ENCODE measurements at places on chromosomes 5 and 9.
A peak's percentile ranks its signal among the peaks of the same experiment; 100 is the strongest.

DNA sequence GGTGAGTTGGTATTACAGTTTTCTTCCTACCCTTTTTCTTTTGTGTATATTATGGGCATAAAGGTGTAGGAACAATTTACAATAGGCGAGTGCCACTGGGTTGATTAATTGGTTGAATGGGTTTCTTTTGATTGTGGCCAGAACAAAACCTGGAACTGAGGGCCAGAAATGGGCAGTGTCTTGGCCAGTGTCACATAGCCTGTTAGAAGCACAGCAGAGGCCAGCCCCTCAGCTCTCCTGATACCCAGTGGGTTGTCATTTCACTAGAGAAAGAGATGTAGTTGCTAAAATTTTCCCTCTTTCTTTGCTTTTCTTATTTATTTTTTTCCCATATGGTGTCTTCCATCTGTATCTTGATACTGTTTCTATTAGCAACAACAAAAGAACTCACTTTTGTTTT is 38.8 kb upstream of the SEMA6A start:
- no peak for DNase-seq

DNA sequence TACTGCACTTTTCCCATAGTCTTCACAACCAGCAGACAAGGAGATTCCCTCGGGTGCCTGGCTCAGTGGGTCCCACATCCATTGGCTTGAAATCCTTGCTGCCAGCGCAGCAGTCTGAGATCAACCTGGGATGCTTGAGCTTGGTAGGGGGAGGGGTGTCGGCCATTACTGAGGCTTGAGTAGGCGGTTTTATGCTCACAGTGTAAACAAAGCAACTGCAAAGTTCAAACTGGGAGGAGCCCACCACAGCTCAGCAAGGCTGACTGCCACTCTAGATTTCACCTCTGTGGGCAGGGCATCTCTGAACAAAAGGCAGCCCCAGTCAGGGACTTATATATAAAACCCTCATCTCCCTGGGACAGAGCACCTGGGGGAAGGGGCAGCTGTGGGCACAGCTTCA is 512.3 kb upstream of the MPDZ start:
- no peak for DNase-seq

GRCh38 chr5:6715758-6716628 is 2.8 kb downstream of the TENT4A start:
- peak; percentile 6 for DNase-seq

GRCh38 chr9:22041775-22042174 is 32.7 kb upstream of the CDKN2B start:
- no peak for DNase-seq

DNA sequence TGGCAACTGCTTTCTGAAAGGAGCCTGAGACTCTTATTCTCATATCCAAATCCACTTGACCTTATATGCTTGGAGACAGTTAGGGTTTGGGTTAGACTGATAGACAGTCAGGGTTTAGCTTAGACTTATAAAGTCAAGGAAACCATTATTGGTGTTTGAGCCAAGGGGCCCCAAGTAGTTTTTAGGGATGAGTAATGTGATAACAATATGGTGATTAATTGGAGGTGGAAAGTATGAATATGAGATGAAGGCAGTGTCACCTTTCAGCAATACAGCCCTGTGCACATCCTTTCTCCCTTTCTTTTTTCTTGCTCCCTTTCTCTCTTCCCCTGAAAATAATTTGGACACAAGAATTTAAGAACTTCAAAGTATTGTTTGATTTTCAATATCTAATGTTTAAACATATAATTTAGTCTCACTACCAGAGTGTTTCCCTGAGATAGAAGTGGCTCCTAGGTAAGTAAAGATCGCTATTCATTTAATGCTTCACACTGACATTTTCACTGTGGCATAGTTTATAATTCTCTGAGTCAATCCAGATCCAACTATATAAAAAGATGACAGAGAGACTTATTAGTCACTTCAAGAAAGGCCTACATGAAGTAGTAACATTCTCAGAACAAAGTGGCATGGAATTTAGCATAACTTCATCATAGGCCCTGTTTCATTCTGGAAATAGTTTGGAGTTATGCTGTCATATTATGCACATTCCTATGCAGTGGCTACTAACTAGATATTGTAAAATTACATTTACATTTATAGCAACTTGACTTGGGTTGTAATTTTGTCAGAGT is 200.8 kb downstream of the CHSY3 start:
- DNase-seq, result no peak

DNA sequence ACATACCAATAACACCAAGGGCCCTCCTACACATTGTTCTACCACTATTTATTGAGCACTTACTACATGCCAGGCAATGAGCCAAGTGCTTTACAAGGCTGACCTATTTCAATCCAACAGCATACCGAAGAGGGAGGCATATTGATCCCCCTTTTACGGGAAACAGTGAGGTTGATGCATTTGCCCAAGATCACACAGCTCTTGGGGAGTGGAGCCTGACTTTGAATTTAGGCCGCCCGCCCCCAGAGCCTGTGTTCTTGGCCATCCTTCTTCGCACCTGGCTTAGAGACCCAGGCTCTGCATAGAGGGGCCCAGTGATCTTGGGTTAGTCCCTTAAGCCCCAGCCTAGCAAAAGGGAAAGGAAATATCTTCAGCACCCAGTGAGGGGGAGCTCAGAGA is 158.1 kb upstream of the IER5L start:
- no peak for DNase-seq

DNA sequence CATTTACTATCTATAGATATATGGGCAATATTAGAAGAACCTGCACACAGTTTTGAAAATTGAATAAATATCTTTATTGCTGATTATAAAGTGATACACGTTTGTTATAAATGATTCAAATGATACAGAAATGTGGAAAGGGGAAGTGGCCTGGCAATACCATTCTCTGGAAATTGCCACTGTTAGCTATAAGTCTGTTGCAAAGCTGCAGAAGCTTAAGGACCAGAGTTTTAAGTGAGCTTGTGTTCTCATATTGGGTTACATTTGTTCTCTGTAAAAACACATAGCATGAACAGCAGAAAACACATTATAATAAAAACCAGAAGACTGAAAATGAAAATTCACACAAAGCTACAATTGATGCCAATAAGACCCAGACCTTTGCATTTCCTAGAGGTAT is 59.6 kb downstream of the RASGRF2 start:
- DNase-seq, result no peak

DNA sequence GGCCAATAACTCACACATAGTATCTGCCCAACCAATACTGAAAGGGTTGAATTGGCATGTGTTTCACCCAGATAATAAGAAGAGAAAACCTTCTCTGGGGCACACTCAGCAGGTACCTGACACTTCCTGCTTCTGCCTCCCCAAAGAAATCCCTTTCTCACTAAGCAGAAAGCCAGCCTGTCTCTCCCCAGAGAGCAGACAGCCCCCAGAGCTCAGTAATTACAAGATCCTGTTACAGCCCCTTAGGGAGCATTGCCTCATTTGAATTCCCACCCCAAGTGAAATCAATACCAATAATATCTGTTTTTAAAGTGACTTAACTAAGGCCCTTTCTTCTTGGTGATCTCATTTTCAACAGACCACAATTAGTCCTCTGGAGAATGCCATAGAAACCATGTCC is 38.5 kb upstream of the FOXI1 start:
- no peak for DNase-seq

DNA sequence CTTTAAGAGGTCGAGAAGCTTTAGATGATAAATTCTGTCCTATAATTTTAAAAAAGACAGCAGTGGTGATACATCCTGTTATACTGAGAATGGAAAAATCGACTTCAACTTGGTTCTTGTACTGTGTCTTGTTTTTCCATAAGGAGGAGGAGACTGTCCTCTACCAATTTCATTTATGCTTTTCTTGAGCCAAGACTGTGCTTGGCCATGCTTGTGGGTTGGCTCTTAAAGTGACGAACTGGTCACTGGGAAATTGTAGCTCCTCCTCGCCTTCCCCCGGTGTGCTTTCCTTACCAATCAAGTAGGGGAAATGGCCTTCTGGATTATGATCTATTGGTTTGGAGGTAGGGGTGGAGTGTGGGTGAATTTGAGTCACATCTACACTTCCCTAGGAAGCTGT is 67.1 kb upstream of the HSPB3 start:
- DNase-seq, result no peak

DNA sequence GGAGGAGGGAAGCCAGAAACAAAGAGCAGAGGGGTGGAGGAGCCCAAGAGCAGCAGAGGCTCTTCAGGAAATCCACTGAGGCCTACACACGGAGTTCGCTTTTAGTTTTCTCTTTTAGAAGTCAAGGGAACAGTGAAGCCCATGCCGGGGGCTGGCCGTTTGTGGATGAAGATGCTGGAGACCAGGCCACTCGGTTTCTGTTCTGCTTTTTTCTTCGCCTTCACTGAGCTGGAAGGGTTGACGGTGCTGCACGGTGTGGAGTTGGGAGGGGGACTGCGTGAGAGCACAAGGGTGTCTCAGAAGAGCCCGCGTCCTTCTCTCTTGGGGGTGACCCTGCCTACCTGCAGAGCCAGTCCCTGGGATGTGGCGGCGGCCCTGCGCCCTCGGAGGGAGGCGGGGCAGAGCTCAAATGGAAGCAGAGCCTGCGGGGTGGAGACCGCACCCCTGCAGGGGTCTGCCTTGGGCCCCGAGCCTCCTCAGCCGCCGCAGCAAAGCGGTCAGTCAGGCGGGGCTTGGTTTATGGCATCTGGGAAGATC is 68.5 kb upstream of the CACNA1B start:
- no peak for DNase-seq

GRCh38 chr9:77375956-77376532 is 198.7 kb downstream of the VPS13A start:
- no peak for DNase-seq

DNA sequence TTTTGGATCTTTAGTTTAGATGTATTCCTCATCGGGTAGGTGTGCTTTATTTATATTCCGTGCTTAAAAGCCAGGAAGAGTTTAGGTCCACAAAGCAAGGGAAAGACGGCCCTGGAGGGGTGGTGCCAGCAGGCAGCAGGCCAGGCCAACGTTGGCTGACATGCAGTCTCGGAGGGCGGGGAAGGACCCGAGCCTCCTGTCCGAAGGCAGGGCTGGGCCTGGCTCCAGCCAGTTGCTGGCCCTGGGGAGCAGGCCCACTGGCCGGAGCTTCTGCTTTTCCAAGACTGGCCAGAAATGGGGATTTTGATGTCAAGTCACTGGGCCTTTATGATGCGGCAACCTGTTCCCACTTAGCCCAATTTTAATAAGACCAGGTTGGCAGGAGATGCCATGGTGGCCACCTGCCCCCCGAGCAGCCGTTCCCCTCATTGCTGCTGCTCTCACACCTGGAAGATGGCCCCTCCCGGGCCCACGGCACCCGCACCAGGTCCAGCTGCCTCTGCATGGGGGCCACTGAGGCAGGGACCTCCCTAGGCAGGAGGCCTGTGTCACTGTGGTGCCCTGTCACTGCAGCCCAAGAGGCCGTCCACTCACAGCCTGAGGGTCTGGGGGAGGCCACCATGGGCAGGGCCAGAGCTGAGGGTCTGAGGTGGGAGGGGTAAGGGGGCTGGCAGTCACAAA is 23.2 kb downstream of the LPCAT1 start:
- DNase-seq, result no peak

- DNase-seq, result no peak
Observed at GRCh38 chr9:98811051-98811650, 3.7 kb downstream of the GALNT12 start.

GRCh38 chr9:127991757-127992274 is 11.0 kb upstream of the EEIG1 start:
- DNase-seq, result no peak

DNA sequence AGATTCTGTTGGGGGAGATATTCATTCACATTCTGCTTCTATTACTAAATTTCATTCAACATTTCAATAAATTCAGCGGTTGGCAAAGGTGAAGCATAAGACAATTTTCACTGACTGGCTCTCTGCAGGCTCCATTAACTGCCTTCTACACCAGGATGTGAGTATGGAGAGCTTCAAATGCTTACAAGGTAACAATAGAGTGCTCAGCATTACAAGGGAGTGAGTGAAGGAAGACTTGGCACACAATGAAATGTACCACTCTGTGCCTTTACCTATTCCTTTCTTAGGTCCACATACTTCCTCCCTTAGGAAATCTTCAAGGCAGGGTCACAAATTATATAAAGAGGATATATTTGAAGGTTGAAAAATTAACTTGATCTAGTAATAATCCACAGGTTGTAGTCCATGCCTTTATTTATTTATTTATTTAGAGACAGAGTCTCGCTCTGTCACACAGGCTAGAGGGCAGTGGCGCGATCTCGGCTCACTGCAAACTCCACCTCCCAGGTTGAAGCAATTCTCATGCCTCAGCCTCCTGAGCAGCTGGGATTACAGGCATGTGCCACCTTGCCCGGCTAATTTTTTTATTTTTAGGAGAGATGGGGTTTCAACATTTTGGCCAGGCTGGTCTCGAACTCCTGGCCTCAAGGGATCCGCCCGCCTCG is 76.6 kb upstream of the FAM169A start:
- DNase-seq, result no peak

DNA sequence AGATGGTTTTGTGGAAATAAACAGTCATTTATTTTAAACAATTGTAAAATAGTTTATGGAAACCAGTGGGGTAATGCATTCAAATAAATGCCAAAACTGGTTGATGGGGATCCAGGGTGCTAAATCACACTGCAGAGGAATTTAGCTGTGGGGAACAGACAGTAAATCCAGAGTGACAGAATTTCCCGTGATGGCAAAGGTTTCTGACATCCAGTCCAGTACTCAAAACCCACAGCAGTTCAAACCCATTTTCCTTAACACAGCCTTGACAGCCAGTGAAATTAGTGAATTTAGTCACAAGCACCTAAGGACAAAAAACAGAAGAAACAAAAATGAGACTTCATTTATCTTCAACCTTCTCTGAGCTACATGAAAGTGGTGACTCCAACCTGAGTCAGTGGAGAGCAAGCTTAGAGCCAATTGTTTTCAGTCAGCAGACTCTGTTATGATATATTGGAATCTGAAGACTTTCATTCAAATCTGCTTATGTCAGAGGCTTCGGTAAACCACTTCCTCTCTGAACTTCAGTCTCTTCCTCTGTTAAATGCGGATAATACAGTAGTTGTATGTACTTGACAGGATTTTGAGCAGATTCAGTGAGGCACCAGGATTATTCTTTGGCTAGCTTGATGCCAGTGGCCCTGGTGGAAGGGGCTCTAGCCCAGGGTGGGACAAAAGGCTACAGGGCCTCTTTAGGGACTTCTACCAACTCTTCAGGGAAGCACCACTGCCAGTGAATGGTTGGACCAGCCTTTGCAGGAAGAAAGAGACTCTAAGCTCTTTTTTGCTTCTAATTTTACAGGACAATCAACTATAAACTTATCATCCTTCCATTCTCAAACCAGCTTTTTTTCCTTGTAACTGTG is 185.3 kb downstream of the MAPKAP1 start:
- peak; percentile 63 for DNase-seq

DNA sequence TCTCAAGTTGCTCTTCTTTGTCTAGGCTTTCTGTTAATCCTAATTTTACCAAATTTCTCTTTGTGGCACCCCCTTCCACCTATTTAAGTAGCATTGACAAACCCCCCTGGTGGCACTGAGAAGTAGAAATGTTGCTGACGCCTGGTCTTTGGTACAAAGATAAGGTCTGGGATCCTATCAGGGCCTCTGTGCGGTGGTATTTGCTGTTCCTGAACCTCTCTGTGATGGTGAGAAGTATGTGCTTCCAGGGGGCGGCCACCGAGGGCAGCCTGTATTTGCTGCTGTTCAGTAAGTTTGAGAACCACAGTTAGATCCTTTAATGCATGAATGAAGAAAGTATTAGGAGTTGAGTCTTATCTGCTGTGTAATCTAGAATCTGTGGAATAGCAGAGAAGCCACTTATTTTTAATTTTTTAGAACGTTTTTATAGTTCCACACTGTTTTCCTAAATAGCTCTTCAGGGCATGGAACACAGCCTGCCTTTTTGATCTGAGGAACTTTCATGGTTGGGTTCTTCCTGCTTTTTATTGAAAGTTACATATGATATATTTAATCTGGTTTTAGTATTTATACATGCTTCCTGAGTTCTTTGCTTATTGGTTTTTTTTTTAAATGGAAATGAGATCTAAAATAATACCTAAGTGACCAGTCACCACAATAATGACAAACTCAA is 124.2 kb downstream of the TRIO start:
- DNase-seq, result no peak
